ENCODE measurements at places on chromosomes 7 and 10. TPM values are rescaled to one million over a fixed set of nuclear protein-coding genes. Genes with fewer than 3 reads are reported as not detected.

GRCh38 chr10:1368842-1369171, 312.6 kb downstream of the WDR37 start:
- DNase-seq: peak; percentile 43

DNA sequence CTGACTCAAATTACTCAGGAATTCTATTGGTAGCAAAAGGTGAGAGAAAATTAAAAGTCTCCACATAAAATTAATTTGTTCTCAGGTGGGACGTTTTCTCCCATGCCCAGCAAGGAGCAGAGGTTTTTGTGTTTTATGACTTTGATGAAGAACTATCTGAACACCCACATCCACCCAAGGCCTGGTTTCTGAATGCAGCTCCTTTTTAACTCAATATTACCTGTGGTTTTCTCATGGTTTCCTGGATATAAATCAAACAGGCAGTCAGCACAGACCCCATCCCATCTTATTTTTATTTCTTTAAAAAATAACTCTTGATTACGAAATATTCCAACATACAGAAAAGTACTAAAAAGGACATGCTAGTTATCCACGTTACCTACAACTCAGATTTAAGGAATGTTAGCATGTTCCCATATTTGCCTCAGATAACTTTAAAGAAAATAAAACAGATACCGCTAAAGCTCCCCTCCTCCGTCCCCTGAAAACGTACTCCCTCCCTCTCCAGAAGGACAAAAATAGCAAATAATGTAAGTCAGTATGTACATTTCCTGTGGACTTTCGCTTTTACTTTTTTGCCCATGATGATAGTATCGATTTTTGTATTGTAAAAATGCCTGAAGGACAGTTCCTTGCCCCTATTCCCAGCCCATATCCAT, 43.4 kb downstream of the GLI3 start:
- DNase-seq: no peak

DNA sequence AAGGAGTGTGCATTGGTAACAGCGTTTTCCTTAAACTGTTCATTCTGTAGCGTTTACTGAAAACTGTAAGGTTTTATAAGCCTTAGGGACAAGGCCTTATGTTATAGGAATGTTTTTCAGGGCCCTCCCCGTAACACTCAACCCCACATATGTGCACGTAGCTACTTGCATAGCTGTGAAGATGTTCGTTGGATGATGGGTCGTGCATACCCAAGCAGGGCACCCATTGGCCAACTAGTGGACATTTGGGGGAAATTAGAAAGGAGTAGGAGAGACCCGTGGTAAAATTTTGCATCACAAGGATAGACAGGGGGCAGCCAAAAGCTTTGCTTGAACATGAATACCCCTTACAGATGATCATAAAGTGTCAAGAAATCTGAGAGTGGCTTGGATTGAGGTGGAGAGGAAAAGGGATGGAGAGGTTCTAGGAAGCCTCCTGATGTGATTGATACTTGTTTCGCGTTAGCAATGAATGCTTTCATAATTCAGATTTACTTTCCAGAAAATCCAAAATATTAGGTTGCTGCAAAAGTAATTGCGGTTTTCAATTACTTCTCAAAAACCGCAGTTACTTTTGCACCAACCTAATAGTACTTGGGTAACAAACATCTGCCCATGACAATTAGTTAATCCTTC, 878 bp downstream of the SEC61A2 start:
- DNase-seq: no peak

- DNase-seq: no peak
Measured at GRCh38 chr7:66256281-66256680, 51.1 kb downstream of the TPST1 start.

DNA sequence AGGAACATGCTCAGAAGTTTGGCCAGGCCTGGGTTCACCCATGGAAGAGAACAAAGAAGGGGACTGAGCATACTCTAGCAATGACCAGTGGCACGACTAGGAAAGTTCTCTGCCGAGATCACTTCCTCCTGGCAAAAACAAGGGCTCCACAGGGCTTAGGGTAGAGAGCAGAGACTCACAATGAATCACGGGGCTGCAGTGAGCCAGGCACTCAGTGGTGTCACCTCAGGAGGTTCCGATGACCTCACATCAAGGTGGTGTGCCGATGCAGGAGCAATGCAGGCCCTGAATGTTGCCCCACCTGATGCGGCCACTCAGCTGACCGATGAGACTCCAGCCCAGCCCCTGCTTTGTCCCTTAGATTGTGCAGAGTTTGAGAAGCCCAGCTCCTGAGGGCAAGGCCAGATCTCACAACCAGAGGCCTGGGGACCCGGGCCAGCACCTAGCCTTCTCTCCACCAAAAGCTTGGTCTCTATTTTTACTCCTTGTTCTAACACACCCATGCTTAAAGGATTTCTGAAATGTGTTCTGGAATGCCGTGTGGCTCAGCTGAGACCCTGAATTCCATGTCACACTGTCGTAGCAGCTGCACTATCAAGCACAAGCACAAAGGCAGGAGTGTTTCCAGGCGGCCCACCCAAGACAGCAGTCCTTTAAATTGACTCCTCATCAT, 60.9 kb downstream of the COBL start:
- no peak for DNase-seq

GRCh38 chr10:70647086-70647485, 25.2 kb upstream of the ADAMTS14 start:
- no peak for DNase-seq

The VPS37D gene
- 3.8 TPM for total RNA-seq

The CFAP70 gene
- total RNA-seq: 0.30 TPM

DNA sequence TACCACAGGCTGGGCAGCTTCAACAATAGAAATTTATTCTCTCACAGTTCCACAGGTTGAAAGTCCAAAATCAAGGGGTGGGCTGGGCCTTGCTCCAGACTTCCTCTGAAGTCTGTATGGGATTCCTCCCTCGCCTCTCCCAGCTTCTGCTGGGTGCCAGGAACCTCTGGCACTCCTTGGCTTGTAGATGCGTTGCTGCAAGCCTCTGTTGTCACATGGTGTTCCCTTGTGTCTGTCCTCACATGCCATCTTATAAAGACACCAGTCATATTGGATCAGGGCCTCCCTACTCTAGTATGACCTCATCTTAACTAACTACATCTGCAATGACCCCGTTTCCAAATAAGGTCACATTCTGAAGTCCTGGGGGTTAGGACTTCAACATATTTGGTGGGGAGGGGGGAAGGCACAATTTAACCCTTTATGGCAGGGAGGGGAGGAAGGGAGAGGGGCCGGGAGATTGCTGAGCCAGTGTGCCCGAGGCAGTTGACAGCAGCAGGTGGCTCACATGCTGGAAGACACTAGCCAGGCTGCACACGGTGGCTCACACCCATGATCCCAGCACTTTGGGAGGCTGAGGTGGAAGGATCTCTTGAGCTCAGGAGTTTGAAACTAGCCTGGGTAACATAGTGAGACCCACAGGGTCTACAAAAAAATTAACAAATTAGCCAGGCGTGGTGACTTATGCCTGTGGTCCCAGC, 18.8 kb downstream of the ZNF282 start:
- no peak for DNase-seq

The DMBT1 gene
- total RNA-seq: not detected

- DNase-seq: no peak
Measured at GRCh38 chr7:106175507-106175906, 63.4 kb upstream of the SYPL1 start.

DNA sequence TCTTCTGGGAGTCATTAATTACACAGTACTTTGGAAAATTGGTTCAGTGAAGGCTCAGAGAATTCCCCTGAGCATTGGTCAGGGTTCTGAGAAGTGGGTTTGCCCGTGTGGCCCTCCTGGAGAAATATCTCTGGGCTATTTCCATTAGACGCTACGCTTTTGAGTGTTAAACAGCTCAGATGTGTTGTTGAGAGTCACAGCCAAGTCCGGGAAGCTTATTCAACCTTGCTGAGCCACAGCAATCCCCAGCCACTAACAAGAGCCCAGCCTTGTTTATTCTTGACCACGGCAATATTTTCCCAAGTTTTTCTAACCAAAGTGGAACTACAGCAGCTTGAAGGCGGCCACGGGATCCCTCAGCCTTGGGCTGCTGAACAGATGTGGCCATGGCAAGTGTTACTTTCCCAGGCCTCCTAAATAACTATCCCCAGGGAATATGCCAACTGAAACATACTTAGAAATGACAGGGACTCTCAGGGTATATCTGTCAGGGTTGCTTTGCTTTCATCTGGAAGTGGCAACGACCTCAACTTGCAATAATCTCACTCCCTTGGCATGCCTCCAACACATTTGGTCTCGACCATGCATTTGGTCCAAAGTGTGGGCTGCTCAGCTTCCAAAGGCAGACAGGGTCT, 214.7 kb downstream of the EMX2 start:
- no peak for DNase-seq

DNA sequence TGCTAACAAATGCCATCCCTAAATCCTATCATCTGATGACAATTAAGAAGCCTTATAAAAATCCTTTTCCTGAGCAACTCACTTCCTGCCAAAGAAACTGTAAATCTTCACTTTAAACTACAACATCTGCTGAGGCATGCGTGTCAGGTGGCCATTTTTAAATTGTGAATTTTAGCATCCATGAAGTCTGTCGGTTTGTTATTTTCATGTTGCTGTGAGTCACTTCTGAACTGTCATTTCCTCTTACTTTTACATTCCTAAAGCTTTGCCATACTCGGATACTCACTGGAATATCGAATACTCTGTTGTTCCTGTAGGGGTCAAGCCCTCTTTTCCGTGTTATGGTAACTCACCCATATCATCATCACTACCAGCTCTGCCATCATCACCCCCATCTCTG, 34.3 kb upstream of the TMEM26 start:
- no peak for DNase-seq

The ZNF398 gene
- total RNA-seq: 63.5 TPM

All from H1 (cell line).